ENCODE measurements at places on chromosomes 7 and 10.

- DNase-seq, result no peak
Observed at GRCh38 chr7:116572036-116572435, 47.2 kb downstream of the CAV1 start.

GRCh38 chr7:48466713-48467112 is 295.5 kb downstream of the ABCA13 start:
- DNase-seq, result no peak

DNA sequence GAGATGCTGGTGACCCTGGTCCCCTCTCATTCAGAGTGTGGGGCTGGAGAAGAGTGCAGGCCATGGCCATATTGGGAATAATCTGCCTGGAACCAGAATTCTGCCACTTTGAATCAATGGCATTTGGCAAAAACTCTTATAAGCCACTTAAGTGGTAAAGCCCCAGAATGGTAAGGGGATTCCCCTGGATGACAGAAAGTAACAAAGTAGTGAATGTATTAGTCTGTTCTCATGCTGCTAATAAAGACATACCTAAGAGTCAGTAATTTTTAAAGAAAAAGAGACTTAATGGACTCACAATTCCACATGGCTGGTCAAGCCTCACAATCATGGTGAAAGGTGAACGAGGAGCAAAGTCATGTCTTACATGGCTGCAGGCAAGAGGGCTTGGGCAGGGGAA is 248.6 kb downstream of the SH2D4B start:
- no peak for DNase-seq

DNA sequence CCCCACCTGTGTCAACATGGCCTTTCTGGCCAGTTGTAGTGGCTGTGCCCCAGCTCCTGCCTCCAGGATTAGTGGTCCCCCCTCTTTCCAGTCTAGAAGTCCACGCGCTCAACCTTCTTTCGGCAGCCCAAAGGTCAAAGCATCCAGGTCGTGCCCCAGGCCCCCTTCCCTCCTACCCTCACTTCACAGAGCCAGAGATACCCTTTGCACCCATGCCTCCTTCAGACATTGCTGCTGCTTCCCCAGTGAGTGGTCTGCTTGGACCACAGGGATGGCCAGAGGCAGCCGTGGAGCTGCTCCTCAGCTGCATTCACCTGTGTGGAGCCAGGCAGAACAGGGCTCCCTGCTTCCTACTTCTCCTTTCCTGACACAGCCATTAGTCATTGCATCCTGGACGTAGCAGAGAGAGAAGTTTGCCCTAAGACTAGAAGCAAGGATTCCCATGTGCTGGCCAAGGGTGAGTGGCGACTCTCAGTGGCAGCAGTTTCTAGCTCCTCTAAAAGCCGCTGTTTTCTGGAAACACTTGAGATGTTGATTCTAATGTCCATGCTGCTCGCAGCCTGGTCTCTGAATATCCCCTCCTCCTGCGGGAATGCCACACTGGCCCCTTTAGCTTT is 243.1 kb upstream of the SHH start:
- DNase-seq, result no peak

DNA sequence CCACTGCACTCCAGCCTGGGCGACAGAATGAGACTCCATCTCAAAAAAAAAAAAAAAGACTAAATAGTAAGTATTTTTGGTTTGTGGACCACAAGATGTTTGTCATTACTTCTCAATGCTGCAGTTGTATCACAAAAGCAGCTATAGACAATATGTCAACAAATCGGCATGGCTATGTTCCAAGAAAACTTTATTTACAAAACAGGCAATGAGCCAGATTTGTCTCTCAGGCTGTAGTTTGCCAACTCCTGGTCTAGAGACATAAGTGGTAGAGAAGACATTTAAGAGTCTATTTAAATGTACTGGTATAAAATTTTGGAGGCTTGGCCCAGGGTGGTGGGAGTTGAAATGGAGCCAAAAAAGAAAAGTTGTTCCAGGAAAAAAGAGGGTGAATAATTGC is 185.8 kb downstream of the SORCS1 start:
- no peak for DNase-seq

DNA sequence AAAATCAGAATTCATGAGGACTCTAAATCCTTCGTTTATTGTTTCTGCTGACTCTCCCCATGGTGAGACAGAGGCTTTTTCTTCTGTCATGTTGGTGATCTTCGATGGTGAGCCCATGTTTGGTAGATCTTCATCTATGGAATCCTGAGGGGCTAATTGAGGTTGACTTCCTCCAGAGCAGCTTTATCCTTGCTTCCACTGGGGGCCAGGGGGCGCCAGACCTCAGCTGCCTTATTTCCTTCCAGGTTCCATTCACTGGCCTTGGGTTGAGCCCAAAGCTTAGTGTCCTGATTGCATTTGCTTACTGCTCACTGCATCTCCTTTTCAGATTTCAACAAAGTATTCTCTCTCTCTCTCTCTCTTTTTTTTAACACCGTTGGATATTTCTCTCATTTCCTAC is 80.7 kb downstream of the GCC1 start:
- peak; percentile 0 for DNase-seq

- no peak for DNase-seq
Observed at GRCh38 chr10:12780634-12781601, 220.6 kb downstream of the CCDC3 start.

- DNase-seq, result no peak
Observed at GRCh38 chr10:37854626-37855025, 2.8 kb downstream of the ZNF248 start.

- DNase-seq, result no peak
Observed at GRCh38 chr10:69460576-69461242, 9.4 kb downstream of the TSPAN15 start.

GRCh38 chr7:135168489-135169140 is 1.9 kb downstream of the CYREN start:
- no peak for DNase-seq

GRCh38 chr7:103446049-103446520 is at the start of gene SLC26A5:
Gene SLC26A5 (minus strand): TSS chr7:103446207. CDS start chr7:103421514, 24,693 bp downstream.
- peak; percentile 11 for DNase-seq

- DNase-seq, result no peak
Observed at GRCh38 chr7:130288168-130288567, 4.8 kb upstream of the CPA4 start.

- DNase-seq, result no peak
Observed at GRCh38 chr7:80584778-80585177, 53.7 kb upstream of the CD36 start.

GRCh38 chr7:21617916-21618390 is 75.1 kb downstream of the DNAH11 start:
- no peak for DNase-seq

DNA sequence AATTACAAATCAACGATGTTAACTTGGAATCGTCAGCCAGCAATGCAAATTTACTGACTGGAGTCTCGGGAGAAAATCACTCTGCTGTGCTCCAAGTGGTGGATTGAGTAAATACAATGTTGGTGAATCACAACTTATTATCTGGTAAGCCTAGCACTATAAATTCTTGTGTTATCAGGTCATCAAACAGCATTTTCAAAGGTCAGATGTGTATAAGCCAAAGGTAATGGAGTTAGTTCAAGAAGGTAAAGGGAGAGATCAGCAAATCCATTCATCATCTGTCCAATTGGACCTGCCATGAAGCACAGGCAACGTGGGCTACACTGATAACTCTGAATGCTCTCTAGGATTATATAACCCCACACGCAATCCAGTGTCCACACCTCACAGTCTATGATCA is 13.9 kb downstream of the CUBN start:
- DNase-seq, result no peak

- no peak for DNase-seq
Observed at GRCh38 chr10:100223879-100224278, 5.5 kb downstream of the CHUK start.

DNA sequence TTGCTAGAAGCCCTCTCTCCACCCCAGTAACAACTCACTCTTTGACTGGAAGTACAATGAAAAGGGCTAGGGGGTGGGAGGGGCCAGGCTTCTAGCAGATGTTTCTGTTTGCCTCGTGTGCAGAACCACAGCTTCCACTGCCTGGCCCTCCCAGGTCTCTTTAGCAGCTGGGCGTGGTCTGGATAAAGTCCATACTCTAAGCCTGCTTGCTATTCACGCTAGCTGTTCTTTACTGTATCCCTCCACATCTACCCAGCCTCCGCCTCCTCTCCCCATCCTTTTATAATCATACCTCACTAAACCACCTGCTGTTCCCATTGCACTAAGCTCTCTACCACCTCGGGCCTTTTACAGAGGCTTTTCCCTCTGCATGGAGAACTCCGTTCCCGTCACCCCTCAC is 288.8 kb downstream of the CAMK1D start:
- DNase-seq, result no peak

DNA sequence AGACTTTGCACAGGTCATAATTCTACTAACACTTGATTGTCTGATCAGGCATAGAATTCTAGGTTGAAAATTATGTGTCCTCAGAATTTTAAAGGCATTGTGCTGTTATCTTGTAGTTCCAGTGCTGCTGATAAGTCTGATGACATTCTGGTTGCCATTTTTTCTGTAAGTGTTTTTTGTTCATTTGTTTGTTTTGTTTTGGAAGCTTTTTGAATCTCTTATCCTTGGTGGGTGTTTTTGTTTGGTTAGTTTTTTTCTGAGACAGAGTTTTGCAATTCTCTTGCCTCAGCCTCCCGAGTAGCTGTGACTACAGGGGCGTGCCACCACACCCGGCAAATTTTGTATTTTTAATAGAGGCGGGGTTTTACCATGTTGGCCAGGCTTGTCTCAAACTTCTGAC is 178.9 kb downstream of the CCDC71L start:
- no peak for DNase-seq

DNA sequence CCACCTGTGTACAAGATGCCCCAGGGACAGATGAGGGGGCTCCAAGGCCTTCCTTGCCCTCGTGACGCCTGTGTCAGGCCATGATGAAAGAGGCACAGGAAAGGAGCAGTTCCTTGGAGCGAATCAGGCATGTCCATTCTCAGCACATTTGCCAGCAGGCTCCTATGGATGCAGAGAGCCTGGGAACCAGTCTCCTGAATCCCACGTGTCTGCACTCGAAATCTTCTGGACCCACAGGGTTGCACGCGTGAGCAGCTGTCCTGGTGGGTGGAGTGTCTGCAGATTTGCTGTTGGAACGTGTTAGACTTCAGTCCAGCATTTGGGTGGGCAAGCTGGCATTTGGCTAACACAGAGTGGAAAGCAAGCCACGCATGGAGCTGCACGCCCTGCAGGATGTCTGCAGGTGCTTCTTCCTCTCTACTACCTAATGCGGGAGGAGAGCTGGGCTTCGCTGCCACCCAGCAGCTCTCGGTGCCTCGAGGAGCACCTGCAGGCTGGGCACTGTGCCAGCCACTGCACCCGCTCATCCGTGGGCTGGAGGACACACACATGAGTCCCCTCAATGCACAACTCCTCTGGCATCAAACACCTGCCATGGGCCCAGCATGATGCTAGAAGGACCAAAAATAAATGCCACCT is 140.7 kb downstream of the PAXIP1 start:
- DNase-seq, result no peak

- no peak for DNase-seq
Observed at GRCh38 chr10:118922226-118922625, 107.3 kb upstream of the NANOS1 start.

- DNase-seq, result no peak
Observed at GRCh38 chr10:102763037-102763607, 19.4 kb downstream of the WBP1L start.

- DNase-seq, result no peak
Observed at GRCh38 chr7:48262606-48263310, 91.5 kb downstream of the ABCA13 start.

DNA sequence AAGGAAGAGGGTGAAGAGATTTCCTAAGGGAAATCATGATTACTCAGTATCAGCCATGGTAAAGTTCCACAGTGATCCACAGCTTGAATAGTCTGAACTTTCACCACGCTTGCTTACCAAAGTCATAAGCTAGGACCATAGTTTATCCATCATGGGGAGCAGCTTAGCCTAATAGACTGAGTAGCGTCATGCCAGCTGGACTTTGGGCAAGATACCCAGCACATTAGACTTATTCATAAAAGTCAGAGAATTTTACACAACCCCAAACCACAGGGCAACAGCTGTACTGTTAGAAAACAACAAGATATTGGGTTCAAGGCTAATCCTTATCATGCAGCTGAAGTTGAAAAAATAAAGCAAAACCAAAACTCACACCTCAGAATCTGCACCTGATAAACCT is 491.0 kb downstream of the XPNPEP1 start:
- DNase-seq, result no peak

DNA sequence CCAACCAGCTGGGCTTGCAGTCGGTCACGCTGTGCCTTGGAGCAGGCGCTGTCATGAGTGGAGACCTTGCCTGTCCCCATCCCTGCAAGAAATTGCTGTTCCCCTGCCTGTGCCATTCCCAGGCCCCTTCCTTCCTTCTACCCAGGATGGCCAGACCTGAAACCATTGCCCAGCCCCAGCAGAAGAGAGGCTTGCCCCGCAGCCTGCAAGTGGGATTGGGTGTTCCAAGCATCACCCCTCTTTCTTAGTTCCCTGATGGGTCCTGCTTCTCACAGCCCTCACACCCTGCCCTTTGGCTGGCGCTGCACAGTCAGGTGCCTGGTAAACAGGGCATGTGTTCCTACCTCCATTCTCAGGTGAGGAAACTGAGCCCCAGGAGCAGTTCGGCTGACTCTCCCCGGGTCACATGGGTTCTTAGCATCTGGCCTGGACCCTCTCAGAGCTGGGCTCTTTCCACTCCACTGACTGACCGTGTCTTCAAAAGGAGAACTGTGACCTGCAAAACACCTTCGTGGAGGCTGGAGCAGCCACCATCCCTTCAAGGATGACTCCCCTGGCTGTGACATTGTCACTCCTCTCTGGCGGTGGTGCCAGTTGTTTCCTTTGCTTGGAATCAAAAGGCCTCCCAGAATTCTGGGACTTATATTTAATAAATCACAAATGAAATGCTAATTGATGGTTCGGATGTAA is 41.9 kb upstream of the PDCD4 start:
- DNase-seq, result no peak

GRCh38 chr10:24645784-24646183 is 77.9 kb downstream of the ARHGAP21 start:
- no peak for DNase-seq

DNA sequence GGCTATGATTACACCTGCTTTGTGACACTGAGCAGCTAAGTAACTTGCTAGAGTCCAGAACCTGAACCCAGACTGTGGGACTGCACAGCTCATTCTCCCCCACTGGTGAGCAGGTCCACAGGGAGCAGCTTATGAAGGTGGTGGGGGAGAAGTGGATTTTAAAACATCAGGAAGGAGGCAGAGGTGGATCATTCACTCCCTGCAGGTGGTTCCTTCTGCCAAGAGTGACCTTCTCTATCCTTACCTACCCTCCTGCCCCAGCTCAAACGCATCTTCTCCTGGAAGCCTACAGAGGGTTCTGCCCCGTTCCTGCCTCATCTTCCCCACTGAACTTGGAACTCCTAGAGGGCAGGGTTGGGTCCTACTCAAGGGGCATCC is 539 bp upstream of the FAM241B start:
- DNase-seq, result no peak

Data from stimulated activated CD4-positive, alpha-beta T cell treated with anti-CD3 and anti-CD28 coated beads, Interleukin-12 subunit alpha, Interleukin-12 subunit beta, amount 100 ng/mL, for 4 hours (primary cell).